Breast epithelium (tissue), 4 donors: ENCODE measurements at places on chromosomes 16 and 17. TPM values are rescaled to one million over a fixed set of nuclear protein-coding genes. Genes with fewer than 3 reads are reported as not detected.

CEP295NL gene
- total RNA-seq = 1.8 TPM

DNAH9 gene
- total RNA-seq = 1.2 TPM

PRSS22 gene
- not detected for total RNA-seq

TMEM11 gene
- 28.1 TPM for total RNA-seq

RND2 gene
- total RNA-seq = 2.0 TPM

C17orf78 gene
- not detected for total RNA-seq

ST3GAL2 gene
- total RNA-seq = 13.4 TPM

SLC6A4 gene
- 0.29 TPM for total RNA-seq

LGALS9B gene
- not detected for total RNA-seq

SLC52A1 gene
- total RNA-seq = 0.29 TPM

EFNB3 gene
- 3.3 TPM for total RNA-seq
